ENCODE measurements at places on chromosomes 3 and 15.

DNA sequence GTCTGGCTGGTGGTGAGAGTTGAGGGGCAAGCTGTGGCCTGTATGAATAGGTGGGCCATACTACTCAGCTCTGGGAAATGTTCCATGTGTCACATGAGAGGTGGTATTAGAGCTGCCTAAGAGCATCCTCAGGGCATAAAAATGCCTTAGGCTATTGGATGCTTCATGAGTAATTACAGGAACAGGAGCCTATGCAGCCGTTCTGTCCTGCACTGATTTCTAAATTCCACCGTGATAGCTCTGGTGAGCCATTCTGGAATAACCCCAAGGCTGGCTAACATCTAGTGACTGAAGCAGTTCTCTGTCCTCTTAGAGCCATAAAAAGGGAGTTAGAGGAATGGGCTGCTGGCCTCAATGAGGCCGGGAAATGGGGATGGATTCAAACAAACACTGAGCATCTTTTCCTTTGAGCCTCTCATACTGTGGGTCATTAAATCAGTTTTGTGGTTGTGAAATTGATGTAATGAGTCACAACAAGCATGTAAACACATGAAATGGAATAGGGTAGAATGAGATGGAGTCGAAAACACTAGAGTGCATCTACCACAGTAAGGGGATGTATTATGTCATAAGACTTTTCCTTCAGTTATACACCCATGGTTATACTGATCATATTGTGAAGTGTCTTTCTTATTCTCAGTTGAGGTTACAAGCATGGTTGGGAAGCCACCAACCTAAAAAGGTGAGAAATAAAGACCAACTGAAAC, 41.0 kb downstream of the DGKG start:
- no peak for DNase-seq

DNA sequence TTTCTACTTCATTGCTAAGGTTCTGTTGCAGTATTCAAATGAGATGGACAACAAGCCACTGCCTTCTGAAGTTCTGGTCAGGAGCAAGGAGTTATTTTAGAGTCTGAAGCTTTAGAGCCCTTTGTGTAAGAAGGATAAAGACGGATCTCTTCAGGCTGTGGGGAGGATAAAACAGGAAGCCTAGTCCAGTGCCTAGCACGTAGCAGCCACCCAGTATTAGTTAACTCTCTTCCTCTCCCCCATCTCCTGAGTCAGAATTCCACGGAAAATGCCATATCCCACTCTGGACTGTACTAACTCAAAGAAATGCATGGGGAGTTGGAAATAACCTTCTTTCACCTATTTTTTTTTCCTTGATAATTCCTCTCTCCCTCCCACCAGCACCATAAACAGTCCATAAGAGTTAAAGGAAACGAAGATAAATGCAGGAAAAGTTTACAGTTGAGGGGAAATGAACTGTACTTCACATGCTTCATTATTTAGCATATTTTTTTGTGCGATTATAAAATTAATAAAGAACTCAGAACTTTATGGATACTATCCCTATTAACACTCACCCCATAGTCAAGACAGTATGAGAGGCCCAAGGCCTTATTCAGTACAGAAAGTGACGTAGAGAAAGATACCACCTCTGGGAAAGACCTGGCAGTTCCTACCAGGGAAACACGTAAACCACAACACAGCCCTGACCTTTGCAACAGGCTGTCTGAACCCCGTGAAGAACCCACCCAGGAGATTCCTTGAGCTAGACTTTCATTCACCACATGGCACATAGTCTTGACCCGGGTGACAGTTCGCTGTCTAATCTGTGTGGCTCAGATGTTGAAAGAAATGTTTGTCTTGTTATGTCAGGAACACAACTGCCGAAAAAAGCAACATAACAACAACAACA, 9.2 kb downstream of the IGF2BP2 start:
- no peak for DNase-seq

DNA sequence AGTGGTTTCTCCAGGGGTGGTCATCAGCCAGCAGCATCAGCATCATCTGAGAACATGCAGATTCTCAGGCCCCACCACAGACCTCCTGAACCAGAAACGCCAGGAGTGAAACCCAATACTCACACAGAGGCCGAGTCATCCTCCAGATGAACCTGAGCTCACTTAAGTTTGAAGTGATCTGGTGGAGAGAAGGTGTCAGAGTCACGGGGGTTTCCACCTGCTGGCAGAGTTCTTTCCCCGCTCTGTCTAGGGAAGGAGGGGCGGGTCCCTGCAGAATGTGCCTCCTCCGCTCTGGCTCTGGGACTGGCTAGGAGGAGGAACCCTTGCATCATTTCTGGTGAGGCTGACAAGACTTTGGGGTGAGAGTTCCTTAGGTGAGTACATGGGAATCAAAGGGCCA, 13.3 kb upstream of the KIF23 start:
- DNase-seq: no peak

GRCh38 chr3:58369876-58370275, 37.2 kb downstream of the PXK start:
- no peak for DNase-seq

Measured in GM10248 (cell line).